Astrocyte of the hippocampus (primary cell): ENCODE measurements at places on chromosomes 2 and 18.

- no peak for DNase-seq
Observed at GRCh38 chr2:62406573-62407043, 99.4 kb downstream of the TMEM17 start.

- no peak for DNase-seq
Observed at GRCh38 chr2:195337597-195337996, 319.4 kb upstream of the SLC39A10 start.

GRCh38 chr2:39524756-39525635, 87.9 kb upstream of the MAP4K3 start:
- peak; percentile 43 for DNase-seq

DNA sequence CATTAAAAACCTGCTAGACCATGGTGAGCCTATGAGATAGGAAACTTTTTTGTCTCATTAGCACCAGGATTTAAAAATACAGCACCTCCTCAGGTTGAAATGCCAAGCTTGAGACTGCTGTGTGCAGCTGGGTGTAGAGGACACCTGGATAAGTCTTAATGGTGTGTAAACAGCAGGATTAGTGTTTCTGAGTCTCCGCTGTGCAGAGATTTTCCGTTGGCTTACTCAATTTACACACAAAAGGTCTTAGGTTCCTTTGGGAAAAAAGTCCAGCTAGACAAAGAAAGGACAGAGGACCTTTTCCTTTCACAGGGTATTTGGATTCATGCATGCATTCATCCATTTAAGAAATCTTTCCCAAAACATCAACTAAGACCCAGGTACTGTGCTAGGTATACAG, 168.1 kb downstream of the NRXN1 start:
- DNase-seq = no peak

- no peak for DNase-seq
Observed at GRCh38 chr2:207390302-207391095, 139.3 kb upstream of the CREB1 start.

GRCh38 chr2:12326449-12327190, 390.1 kb upstream of the TRIB2 start:
- no peak for DNase-seq

DNA sequence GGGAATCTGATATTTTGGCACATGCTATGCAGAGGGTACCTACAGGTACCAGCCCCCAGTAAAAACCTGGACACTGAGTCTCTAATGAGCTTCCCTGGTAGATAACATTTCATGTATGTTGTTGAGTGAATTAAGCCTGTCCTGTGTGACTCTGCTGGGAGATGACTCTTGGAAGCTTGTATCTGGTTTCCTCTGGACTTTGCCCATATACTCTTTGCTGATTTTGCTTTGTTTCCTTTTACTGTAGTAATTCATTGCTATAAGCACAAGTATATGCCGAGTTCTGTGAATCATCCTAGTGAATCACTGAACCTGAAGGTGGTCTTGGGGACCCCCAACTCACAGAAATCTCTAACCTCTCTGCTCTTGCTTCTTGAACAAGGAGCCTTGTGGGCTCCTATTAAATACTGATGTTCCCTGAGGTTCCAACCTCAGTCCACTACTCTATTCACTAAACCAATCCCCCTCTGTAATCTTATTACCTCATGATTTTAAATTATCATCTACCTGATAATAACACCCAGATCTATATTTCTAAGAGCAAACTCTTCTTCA, 94.3 kb upstream of the WDSUB1 start:
- no peak for DNase-seq

DNA sequence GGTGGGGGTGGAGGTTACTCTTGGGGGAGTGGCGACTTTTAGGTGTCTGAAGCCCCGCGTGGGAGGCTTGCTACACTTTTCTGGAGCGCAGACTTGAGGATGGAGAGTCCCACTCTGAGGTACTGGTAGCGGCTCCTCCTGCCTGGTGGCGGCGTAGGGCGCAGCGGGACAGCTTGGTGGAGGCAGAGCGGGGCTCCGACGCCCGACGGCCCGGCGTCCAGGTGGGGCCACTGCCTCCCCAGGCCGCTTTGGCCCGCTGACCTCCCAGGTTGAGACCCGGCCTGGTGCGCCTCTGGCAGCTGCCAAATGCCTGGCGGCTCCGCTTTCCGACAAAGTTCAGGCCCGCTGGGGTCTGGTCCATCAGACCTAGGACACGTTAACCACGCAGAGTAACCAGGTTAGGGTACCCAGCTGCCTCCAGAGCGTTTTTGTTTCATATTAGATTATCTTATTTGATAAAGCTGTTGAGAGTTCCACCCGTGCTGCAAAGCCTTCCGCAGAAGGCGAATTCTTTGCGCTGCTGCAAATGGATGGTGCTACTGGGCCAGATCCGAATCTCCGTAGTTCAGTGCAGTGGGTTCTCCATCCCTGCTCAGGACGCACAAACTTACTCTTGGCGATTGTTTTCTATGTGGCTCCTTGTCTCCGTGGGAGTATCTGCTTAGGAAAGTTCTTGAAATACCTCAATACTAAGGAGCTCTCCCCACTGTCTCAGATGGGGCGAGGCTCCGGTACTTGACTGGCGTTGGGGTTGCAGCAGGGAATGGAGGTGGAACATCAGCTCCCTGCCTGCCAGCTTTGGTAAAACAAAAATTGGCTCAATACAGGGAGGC, 405.9 kb downstream of the XIRP2 start:
- peak; percentile 67 for DNase-seq

DNA sequence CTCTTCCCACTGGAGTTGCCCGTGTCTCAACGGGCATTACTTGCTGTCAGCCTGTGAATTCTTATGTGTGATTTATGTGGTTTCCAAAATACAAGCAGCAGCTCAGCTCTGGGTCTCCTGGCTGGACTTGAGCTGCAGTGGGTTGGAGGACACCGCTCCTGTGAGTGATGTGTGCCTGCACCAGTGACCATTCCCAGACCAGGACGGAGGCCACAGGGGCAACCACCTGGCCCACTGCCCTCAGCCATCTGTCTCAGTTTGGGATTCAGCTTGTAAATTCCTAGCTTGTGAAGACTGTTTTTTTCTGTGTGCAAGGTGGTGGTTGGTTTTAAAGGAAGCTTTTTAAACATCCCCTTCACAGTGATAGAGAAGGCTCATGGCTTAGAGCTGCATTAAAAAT, 261.0 kb downstream of the BCL2 start:
- no peak for DNase-seq

DNA sequence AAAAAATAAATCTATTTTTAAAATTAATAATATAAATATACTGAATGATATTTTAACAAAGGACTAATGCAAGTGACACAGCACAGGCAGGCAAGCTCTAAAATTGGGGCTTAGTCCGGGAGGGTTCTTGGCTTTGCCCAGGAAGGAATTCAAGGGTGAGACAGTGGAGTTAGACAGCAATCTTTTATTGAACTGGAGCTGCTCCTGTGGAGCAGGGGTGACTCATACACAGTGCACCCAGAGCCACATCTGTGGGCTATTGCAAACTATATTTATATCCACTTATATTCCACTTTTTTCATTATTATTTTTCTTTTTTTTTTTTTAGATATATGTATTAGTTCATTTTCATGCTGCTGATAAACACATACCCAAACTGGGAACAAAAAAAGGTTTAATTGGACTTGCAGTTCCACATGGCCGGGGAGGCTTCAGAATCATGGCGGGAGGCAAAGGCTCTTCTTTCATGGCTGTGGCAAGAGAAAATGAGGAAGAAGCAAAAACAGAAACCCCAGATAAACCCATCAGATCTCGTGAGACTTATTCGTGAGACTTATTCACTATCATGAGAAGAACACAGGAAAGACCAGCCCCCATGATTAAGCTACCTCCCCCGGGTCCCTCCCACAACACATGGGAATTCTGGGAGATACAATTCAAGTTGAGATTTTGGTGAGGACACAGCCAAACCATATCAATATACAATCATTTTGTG, 437.1 kb downstream of the BCL11A start:
- no peak for DNase-seq

DNA sequence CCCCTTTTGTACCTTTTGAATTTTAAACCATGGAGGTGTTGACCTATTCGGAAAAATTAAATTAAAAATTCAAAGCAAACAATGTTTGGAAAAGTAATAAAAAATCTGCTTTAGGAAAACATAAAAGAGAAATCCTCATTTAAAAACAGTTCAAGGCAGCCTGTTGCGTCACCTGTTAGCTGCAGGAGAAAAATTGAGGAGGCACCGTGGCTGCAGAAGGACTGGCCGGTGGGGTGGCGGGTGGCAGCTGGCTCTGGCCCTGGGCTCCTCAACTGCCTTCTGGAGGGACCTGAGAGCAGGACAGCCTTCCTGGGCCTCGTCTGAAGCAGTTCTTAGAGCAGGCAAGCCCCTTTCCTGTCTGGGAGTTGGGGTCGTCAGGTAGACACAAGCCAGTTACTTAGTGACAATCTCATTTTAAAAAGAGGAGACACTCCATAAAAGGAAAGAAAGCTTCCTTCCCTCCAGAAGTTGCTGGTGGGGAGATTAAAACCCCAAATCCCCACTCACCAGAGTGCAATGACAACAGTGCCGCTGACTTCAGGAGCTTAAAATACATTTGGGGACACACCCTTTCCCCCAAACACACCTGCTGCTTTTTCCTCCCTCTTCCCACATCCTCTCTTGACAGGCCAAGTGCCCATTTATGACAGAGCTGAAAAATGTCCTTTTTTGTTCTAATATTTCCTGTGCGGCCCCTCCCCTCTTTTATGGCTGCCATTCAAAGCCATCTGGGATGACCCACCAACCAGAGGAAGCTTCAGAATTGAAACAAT, 9.7 kb downstream of the ZBTB7C start:
- no peak for DNase-seq

DNA sequence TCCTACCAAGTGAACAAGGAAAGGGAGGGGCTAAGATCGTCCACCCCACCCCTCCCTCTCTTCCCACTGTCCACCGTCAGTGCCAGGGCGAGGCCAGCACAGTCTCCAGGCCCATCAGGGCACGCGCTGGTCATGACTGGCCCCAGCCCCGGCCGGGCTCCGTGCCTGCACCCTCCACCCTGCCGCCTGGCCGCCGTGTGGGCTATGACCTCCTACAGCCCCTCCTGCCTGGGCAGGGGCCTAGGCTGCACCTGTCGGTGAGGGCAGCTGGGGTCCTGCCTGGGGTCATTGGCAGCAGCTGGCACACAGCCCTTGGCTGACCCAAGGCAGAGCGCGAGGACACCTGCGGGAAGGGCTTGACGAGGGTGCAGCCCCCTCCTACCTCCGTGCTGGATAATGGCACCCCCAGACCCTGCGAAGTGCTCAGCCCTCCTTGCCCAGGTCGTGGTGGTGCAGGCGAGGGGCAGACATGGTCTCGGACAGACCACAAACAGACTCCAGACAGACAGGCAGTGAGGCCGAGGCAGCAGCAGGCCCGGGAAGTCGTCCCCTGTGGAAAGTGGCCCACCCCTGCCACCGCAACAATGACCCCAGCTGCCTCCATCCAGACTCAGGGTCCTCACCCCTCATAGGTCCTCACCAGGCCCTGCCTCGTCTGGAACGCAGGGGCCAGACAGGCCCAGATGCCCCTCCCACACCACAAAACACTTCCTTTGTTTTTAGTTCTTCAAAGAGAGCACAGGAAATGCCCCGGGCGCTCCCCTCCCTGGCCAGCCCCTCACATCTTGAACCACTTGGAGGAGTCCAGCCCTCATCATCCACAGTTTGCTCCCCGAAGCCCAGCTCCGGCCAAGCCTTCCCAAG, 43.1 kb upstream of the GPC1 start:
- no peak for DNase-seq

DNA sequence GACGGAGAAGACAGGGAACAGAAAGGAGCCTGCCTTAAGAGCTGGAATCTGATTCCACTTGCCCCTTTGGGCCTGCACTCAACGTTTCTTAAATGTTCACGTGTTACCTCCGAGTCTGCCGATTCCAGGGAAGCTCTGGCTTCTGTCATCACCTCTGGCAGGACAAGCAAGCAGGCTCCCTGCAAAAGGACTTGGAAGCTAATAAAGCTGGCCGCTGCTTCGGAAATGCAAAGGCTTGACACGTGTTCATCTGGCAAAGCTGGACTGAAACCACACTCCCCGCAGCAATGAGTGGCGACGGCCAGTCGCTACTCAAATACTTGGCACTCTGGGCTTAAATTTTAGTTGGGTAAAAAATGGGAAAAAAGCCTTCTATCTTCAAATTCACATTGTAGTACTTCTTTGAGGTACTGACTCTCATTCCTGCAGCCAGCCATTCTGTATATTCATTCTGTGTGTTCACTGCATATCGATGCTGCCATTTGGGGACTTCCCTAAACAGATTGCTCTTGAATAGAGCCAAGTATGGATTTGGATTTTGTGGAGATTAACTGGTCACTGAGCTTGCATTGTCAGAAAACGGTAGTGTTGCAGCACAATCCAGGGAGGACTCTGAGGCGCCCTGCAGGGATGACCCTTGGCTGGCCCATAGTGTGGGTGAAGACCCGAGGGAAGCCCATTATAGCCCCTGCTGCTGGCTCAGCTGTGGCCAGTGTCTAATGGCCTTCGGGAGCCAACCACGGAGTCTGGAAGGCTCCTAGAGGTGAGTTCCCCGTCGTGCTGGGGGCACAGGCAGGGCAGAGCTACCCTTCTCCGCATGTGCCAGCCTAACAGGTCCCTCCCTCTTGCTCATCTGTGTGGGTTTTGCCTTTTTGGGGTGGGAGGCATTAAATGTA, 231.5 kb downstream of the PRKCE start:
- no peak for DNase-seq

DNA sequence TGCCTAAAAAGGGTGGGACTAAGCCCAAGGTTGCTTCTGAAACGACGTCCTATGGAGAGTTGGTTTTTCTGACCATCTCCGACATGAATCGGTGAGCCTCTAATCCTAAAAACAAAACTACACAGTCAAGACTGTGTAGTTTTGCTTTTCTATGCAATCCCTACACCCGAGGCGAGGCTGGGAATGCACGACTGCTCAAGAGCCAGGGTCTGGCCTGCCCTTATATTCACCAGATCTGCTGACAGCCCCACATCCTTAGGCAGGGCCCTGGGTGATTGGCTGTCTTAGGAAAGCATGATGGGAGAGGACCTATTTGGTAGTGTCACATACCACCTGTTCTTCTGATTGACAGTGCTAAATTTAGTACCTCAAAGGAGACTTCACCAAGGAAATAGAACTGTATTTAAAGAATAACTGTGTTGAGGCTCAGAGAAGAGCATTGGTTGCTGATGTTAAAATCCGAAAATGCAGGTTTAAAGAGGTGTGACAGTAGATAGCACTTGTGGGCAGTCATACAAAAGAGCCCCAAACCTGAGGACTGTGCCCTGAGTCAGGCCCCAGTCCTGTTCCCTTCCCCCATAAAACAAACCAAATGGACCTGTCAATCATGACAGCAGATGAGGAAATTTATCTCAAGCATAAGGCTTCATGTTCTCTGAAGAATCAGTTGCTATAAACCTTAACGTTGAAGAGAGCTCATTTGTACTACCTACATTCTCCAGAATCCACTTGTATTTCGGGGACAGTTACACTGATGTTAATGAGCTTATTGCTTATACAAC, at the start of gene TTN:
TSS of gene TTN (minus strand) at position 197 of the 782 bp plus-strand sequence. CDS start 2,781 bp downstream, outside the sequence.
- DNase-seq = no peak

DNA sequence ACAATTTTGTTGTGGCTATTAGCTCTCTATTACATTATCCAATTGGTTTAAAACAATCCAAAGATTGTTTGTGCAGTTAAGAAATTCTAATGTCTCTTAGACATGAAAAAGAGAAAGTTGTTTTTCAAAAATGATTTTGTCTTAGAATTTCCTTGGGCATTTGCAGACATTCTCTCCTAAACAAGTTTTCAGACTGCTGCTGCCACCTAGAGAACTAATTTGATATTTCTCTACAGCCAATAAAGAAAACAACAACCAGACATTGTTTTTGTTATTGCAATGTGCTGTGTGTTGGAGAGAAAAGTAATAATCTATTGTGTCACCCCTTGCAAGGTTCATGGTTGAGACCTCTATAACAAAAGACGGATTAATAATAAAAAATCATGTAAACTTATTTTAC, 119.0 kb upstream of the SYT4 start:
- peak; percentile 53 for DNase-seq

- DNase-seq = peak; percentile 88
Observed at GRCh38 chr2:231387904-231388724, 7.4 kb upstream of the B3GNT7 start.

GRCh38 chr2:45096996-45097395, 87.7 kb upstream of the SIX2 start:
- DNase-seq = no peak
